ENCODE measurements at places on chromosomes 7 and 10. TPM values are rescaled to one million over a fixed set of nuclear protein-coding genes. Genes with fewer than 3 reads are reported as not detected.

GRCh38 chr10:98252464-98252863 is 15.5 kb downstream of the LOXL4 start:
- no peak for DNase-seq
- H3K27me3 ChIP-seq, result no peaks in the 10 kb centered on the region
- H3K36me3 ChIP-seq, result peaks cover 38% of the 10 kb centered on the region
- no peak overlapping the region for H3K4me3 ChIP-seq

DNA sequence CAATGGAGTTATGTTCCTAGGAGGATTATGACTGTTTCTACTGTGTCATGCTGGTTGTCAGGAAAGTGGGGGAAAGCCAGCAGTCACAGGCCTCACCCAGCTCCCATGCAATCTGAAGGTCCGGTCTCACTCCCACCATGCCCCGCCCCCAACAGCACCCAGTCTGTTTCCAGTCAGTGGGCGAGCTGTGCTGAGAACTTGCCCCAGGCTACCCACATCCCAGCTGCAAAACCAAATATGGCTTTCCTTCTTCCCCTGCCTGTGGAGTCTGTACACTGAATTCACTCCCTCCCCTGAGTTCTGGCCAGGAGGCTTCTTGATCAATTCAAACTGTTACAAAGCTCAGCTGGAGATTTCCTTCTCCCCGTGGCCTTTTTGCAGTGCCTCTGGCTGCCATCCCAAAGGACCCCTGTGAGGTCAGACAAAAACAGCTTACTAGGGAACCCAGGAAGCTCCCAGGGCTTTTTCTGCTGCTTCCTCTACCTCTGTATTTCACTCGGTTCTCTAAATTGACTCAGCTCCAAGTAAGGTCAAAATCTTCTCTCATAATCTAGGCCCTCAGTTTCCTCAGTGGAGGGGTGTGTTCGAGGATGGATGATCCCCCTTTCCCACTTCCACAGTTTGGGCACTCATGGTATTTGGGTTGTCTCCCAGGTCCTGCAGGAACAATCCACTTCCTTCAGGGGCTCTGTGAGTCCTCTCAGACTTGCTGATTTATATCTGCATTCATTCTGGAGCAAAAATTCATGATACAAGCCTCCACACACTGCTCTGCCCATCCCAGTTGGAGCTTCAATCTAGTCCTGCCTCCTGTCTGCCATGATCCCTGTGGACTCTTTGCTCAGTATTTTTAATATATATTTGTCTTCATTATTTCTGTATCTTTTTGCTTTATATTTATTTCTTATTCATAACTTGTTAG is 205.5 kb downstream of the SEMA3D start:
- H3K27ac ChIP-seq, result no peak overlapping the region
- no peak overlapping the region for H3K4me3 ChIP-seq
- H3K36me3 ChIP-seq, result no peaks in the 10 kb centered on the region
- no peaks in the 10 kb centered on the region for H3K4me1 ChIP-seq
- H3K27me3 ChIP-seq, result no peaks in the 10 kb centered on the region

GRCh38 chr7:150811-151221 is 41.6 kb upstream of the FAM20C start:
- H3K36me3 ChIP-seq, result no peaks in the 10 kb centered on the region
- H3K4me1 ChIP-seq, result peaks cover 7% of the 10 kb centered on the region
- H3K4me3 ChIP-seq, result no peak overlapping the region

CPN1 gene
- total RNA-seq, result not detected

DNA sequence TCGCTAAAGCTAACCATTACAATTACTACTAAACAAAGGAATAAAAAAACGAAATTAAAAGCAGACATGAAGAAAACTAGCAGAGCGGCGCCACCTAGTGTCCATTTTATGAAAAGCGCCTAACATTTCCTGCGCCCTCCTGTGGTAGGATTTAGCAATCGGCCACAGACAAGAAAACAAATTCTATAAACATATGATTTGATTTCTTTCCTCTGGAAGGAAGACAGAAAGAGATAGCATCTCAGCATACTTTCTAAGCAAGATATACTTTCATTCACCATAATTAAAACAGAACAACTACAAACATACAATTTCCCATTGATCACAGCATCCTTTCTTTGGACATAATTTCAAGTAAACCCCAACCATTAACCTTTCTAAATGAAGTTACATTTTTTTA is 337.7 kb upstream of the NPVF start:
- H3K4me1 ChIP-seq, result no peaks in the 10 kb centered on the region
- no peaks in the 10 kb centered on the region for H3K27me3 ChIP-seq
- no peak overlapping the region for H3K4me3 ChIP-seq
- no peak overlapping the region for H3K27ac ChIP-seq
- no peaks in the 10 kb centered on the region for H3K36me3 ChIP-seq

DNA sequence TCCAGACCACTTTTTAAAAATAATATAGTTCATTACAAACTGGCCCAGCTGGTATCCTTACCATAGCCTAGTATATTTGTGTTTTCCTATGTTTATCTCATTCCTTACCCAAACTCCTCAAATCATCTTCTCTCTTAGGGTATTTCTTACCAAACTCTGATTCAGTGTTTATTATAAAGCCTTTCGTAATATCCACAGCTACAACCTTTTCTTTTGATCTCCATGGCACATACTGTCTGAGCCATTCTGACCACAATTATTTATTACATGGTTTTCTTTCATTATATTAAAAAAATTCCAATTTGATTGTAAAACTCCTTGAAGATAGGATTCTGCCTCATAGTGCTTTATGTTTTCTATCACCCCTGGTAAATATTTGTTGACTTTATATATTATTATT is 94.2 kb downstream of the LRMDA start:
- H3K4me1 ChIP-seq, result peaks cover 4% of the 10 kb centered on the region
- no peaks in the 10 kb centered on the region for H3K27me3 ChIP-seq
- H3K36me3 ChIP-seq, result no peaks in the 10 kb centered on the region
- no peak overlapping the region for H3K27ac ChIP-seq
- no peak overlapping the region for H3K4me3 ChIP-seq
- no peak for DNase-seq

- no peaks in the 10 kb centered on the region for H3K4me1 ChIP-seq
- no peak overlapping the region for H3K4me3 ChIP-seq
- no peaks in the 10 kb centered on the region for H3K36me3 ChIP-seq
- H3K27me3 ChIP-seq, result no peaks in the 10 kb centered on the region
- DNase-seq, result no peak
These were observed 212.0 kb upstream of the TBX20 start for GRCh38 chr7:35465791-35466336.

Data from ascending aorta (tissue), 2 donors.